ENCODE measurements at places on chromosomes 3 and 15.
A peak's percentile ranks its signal among the peaks of the same experiment; 100 is the strongest.

DNA sequence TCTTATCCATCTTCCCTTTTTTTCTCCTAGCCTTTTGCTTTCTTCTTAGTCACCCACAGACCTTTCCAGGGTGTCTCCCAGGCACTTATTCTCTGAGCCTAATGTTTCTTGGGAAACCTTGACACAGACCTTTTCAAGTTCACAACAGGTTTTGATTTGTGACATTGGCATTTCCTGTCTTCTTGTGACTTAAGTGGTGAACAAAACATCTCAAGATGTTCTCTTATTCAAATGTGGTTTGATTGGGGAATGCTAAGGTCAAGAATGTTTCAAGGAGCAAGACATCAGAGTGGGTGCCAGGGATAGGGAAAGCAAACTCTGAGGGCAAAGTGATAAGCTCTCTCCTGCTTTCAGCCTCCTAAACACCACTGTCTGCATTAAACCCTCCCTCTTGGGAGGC, 68.2 kb upstream of the GSK3B start:
- peak; percentile 87 for DNase-seq

- DNase-seq = peak; percentile 56
These were observed 52.5 kb upstream of the ROPN1B start for GRCh38 chr3:125916376-125916978.

- DNase-seq = no peak
These were observed 16.4 kb downstream of the GPR160 start for GRCh38 chr3:170054204-170054603.

DNA sequence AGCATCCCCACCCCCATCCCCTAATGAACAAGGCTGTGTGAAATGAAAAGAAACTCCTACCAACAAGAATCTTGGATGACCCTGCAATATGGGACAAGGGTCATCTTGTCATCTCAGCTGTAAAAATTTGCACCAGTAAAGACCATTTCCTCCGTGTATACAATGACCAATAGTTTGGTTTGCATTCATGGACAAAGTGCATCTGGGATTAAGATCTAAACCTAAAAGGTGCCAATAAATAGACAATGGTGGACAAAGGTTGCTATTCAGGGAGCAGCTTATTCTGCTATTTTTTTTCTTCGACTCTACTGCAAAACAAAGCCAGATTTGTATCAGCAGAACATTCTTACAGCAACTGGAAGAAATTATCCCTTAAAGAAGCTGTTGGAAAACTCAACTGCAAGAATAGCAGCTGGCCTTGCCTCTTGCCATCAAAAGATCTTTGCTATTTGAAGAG, 8.0 kb downstream of the MGLL start:
- DNase-seq = no peak

DNA sequence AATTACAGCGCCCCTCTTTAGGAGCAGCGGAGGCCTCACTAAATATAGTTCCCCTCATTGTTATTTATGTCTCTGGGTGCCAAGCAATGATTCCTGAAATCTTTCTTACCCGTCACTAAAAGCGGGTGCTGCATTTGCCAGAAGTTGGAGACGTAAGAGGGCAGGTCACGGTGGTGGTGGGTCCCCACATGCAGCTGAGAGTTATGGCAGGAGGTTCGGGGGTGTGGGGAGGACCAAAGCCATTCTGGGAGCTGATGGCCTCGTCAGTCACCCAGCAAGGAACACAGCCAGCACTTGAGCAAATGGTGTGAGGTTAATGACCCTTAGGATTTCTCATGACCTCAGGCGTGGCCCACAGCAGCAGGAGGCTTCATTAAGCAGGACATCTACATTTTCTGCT, 129.2 kb downstream of the RAB11A start:
- DNase-seq = no peak

DNA sequence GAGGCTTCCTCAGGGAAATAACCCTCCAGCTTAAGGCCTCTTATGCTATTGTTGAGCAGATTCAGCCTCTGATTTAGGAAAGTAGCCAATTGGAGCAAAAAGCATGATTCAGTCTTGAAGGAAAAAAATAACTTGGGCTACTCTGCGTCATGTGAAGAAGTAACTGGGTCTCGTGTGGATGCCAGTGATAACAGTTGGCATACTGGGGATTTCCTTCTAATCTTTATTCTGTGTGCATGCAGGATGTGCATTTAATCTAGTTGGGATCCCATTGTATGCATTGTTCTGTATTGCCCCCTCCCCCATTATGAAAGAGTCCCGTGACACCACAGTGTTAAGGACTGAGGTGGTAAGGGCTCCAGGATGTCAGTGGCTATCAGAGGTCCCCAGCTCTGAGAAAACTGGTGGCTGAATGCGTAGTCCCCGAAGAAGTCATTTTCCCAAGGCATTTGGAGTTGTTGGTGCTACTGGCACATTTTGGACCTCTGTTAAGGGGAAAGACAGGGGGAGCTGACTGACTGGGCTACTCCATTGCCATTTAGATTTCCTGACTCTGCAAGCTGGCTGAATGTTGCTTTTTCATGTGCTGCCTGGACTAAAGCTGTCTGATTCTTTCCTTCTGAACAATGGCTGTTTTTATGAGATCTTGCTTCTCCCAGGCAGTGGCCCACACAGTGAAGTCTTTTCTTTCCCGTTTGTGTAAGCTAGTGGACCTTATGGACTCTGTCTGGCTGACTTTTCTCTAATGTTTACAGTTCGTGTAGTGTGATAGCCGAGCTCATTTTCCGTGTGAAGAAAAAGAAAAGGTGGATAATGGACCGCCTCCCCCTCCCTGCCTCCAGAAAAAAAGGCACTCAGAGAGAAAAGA, 38.4 kb upstream of the TRAK1 start:
- peak; percentile 76 for DNase-seq

- DNase-seq = peak; percentile 65
These were observed 65.5 kb downstream of the CORO2B start for GRCh38 chr15:68644083-68644904.

- DNase-seq = no peak
These were observed 102.0 kb upstream of the MRPS22 start for GRCh38 chr3:139241783-139242182.

DNA sequence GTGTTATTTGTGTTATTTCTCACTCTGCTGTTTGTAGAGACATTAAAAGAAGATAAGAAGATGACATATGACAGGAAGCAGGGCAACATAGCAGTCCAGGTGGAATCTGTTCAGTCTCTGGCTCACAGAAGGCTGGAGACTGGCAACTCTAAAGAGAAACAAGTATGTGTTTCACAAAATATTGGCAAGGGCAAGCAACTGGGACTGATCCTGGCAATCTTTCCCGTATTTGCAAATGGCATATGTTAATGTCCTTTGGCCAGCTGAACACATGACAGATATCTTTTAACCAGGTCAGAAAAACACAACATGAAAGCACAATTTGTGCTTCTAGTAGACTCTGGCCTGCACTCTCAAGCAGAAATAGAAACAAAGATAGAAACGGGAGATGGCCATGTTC, 1354.1 kb upstream of the EPHA6 start:
- DNase-seq = no peak

DNA sequence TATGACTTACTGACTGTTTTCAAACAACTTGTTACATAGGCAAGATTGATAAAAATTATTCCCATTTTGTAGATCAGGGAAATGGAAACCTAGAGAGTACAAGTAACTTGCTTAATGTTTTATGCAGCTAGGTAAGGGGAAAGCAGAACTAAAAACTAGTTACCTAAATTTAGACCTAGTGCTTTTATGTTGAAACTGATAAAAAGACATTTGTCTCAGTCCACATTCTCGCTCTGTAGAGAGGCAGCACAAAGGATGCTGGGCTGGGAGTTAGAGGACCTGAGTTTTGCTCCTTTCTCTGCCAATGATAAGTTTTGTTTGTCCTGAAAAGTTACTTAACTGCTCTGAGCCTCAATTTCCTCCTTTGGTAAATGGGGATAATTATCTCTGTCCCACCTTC, 17.4 kb downstream of the TIMP4 start:
- DNase-seq = no peak

GRCh38 chr15:63071288-63071909, 28.9 kb downstream of the TPM1 start:
- no peak for DNase-seq

- DNase-seq = no peak
These were observed 5.2 kb downstream of the HEG1 start for GRCh38 chr3:125050488-125051090.

DNA sequence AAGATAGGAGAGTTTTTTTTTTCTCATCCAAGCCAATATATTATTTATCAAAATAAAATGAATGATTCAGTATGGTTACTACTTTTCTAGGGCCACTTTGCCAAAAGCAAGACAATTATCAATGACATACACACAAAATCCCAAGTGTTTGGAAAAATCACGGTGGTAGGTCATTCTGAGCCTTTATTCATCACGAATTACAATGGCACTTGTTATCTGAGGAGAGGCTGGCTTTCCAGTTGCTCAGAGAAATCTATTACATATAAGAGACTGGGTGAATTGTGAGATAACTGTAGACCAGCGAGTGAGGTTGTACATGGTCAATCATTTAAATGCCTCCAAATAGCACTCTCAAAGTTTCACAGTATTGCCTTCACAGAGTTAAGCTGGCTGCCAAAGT, 20.4 kb upstream of the FGF12 start:
- DNase-seq = no peak

GRCh38 chr3:5023777-5024346, 44.6 kb downstream of the BHLHE40 start:
- DNase-seq = no peak

GRCh38 chr3:109195815-109196214, 59.3 kb downstream of the C3orf85 start:
- DNase-seq = no peak

GRCh38 chr15:81744364-81744763, 301.5 kb downstream of the MEX3B start:
- no peak for DNase-seq

DNA sequence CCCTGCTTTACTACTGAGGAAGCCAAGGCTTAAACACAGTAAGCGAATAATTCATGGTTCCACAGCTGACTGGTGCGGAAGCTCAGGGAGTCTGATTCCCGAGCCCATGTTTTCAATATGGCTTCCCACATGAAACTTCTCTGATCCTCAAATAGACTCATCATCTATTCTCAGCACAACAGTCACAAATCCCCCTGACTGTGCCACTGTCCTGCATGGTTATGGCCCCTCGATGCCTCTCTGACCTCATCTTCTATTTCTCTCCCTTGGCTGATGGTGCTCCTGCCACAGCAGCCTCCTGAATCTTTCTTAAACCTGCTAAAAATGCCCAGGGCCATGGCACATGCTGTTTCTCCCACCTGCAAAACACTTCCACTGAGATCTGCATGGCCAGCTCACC, 43.2 kb downstream of the SRGAP3 start:
- no peak for DNase-seq

DNA sequence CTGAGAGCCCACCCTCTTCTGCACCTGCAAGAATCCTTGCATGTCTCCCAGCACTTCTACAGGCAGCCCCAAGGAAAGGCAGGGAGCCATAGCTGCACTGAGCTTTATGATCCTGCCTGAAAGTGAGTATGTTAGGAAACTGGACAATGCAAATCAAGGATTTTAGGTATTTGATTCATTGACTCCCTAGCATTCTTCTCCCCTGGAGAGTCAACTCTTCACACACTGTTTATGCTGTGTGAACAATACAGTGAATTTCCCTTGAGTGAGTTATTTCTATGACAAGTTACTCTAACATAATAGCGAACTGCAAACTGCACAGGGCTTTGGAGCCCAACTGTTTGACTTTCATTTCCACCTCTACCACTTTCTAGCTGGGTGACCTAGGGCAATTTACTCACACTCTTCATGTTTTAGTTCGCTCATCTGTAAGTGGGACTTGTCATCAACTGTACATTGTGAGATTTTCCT, 96.0 kb upstream of the PHLDB2 start:
- DNase-seq = no peak

GRCh38 chr15:32643907-32644445, 2.5 kb downstream of the SCG5 start:
- no peak for DNase-seq

- DNase-seq = no peak
These were observed 64.6 kb downstream of the EDEM1 start for GRCh38 chr3:5252131-5252530.

- DNase-seq = no peak
These were observed 18.0 kb upstream of the ADGRG7 start for GRCh38 chr3:100591411-100591810.

- no peak for DNase-seq
These were observed 54.9 kb downstream of the CALML4 start for GRCh38 chr15:68150187-68150586.

DNA sequence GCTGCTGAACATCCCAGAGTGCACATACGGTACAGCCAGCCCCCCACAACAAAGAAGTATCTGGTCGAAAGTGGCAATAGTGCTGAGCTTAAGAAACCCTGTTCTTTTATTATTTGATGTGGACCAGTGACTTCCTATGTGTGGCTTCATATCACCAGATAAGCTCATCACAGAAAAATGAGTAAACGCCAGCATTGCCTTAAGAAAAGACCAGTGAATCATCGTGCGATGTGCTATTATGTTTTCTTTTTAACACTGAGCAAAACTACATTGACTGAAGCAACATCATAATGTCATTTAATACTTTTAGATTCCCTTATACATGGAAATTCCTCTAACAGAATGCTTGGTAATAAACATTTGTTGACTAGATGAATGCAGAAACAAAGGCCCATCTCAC, 45.2 kb upstream of the ARRDC4 start:
- no peak for DNase-seq

- no peak for DNase-seq
These were observed 79.4 kb downstream of the PEX5L start for GRCh38 chr3:179957264-179957845.

DNA sequence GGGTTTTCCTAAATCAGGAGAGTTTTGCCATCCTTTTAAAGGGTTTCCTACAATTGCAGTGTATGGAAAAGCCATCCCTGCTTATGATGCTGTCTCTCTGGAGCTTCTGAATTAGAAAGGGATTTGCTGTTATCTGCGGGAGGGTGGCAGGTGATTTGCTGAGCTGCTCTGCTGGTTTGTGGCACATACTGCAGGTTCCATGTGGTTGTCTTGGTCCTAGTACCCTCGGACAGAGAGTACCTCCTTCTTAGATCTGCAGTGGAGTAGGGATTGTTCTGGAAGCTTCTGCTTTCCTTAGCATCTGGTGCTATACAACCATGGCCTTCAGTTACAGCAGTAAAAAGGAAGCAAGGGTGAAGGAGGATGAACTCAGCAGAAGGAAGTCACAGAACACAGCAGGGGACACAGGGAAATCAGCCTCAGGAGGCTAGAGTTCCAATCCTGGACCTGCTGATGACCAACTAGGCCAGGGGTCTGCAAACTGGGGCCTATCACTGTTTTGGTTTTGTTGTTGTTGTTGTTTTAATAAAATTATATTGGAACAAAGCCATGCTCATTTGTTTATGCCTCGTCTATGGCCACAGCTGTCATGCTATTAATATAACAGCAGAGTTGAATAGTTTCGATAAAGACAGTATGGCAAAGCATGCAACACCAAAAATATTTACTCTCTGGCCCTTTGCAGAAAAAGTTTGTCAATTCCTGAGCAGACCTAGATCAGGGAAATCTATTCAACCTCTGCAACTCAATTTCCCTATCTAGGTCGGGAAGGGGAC, 39.5 kb downstream of the STARD5 start:
- no peak for DNase-seq

DNA sequence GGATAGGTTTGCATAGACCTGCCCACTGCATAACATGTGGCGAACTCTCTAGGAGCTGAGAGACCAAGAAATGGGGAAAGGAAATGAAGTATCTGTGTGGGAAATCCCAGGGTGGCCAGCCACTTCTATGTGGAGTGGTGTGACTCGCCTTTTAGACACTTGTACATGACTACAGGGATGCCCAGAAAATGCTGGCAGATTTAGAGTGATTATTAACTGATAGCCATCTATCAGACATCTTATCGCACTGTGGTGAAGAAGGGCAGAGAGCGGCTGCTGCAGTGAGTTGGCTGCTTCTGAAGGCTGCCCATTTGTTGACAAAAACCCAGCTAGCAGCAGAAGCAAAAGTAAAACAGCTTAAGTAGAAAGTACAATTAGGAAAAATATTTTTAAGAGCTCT, 18.1 kb upstream of the STAC start:
- DNase-seq = no peak

Data from GM04503 (cell line).